NCI-H748 treated with DMSO at 0.1 percent for 48 hours (cell line): ENCODE measurements at places on chromosomes 7 and 10.

DNA sequence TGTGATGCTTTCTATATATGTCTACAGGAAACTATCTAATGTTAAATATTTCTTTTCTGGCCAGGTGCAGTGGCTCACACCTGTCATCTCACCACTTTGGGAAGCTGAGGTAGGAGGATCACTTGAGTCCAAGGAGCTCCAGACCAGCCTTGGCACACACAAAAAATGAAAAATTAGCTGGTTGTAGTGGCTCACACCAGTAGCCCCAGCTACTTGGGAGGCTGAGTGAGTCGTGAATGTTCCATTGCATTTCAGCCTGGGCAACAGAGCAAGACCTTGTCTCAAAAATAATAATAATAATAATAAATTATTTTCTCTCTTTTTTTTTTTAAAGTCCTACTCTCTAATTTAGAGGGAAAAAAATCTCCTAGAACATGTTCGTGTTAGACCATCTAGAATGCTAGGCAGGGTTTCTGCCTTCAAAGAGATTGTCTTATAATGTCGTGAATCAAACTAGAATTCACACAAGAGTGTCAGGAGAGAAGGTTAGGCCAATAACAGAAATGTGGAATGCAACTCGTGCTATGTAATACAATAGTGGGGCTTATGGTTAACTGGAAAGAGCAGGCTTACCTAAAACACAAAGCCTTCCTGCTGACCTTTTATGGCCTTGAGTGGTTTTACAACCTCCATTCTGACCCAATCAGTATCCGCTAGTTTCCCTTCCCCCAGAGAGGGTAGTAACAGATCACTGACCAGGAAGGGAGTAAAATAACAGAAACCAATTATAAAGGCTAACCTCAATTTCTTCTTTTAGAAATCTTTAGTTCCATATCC is 46.3 kb downstream of the MYOF start:
- no peak for DNase-seq

GRCh38 chr10:30637881-30638467 is 8.4 kb upstream of the LYZL2 start:
- no peak for DNase-seq

DNA sequence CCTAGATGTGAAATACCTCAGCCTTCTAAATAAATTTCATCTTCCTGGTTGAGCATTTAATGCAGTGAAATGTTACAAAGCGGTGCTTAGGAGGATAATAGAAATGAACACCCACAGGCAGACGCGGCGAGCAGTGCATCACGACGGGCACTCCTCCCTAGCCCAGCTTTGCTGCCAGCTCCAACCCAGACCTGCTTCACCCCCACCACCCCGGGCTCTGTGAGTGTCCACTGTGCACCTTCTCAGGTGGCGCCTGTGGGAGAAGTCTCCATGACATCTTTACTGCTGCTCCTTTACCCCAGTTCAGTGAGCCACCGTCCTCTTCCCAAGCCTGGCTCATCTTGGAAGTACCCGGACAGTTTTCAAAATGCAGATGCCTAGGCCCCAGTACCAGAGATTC is 5.2 kb upstream of the CHST15 start:
- DNase-seq, result no peak

DNA sequence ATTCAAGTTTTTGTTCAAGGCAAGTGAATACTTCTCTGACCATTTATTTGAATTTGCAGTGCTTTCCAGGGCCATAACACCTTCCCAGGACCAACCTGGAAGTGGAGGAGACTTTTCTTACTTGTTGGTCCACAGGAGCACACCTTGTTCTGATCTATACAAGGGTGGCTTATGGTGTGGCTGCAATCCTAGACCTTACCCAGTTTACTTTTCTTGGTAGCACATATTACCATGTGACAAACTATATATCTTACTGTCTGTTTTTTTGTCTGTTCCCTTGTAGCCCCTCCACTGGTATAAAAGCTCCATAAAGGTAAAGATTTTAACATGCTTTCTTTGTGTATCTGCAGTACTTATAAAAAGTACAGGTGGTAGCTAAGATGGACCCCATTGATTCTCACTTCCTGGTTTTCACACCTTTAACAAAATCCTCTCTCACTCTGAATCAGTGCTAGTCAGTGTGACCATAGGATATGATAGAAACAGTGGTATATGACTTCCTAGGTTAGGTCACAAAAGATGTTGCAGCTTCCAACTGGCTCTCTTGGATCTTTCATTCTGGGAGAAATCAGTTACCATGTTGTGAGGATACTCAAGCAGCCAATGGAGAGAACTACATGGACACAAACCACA is 5.6 kb upstream of the ASB4 start:
- DNase-seq, result no peak

- DNase-seq, result no peak
These were observed at the start of gene TUBB8 for GRCh38 chr10:48996-49395. TSS of gene TUBB8 (minus strand) at chr10:49296. CDS start at chr10:49238, 58 bp downstream.
